ENCODE measurements at places on chromosomes 12 and 14.

GRCh38 chr12:6767353-6768319 lies 1.5 kb downstream of the PTMS start:
- DNase-seq, result no peak
- peaks cover 83% of the 10 kb centered on the region for H3K4me1 ChIP-seq
- H3K36me3 ChIP-seq, result peaks cover 20% of the 10 kb centered on the region
- peak overlapping the region; percentile 63 for H3K4me3 ChIP-seq
- H3K27me3 ChIP-seq, result no peaks in the 10 kb centered on the region

DNA sequence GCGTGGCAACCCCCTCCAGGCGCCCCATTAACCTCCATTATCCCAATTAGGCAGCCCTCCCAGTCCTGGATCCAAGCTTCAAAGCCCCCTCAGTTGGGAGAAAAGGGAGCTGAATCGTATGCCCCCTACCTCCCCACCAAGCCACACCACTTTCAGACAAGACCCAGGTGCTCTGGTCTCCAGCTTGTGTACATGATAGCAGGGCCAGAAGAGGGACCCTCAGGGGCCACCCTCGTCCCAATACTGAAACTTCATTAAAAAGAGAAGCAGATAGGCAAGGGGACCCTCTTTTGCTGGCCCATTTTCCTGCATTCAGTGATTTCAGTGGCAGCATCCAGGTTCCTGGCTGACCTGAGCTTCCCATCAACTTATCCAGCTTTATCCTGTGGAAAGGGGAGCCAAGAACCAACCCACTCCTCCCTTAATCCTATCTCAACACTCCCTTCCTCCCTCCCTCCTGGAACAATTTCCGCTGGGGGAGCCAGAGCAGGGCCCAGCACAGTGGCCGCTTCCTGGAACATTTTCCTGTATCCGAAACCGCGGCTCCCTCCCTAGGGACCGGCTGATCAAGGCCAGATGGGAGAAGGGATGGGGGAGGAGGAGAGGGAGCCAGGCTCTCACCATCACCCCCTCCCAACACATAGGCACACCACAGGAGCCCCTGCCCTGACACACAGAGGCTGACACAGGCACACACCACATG lies 9.5 kb upstream of the SP7 start:
- DNase-seq, result no peak
- H3K4me3 ChIP-seq, result peak overlapping the region; percentile 60
- H3K27ac ChIP-seq, result peak overlapping the region; percentile 93
- no peaks in the 10 kb centered on the region for H3K36me3 ChIP-seq

DNA sequence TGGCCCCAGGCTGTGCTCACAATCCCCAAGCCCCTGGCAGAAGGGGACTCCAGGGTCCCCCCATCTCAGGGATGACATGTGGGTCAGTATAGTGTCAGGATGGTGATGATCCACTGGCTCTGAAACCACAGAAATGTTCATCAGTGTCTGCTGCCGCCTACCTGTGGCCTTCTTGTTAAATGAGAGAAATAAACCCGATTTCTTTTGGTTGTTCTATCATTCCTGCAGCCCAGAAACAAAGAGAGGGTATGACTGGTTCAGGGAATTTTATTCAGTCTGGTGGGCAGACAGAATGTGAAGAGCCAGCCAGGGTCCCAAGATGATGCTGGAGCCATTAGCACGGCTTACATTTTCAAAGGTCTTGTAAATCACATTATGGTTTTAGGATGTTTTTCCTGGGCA lies 86.6 kb downstream of the CRADD start:
- no peak overlapping the region for H3K4me3 ChIP-seq
- H3K27me3 ChIP-seq, result no peaks in the 10 kb centered on the region
- DNase-seq, result no peak
- peaks cover 45% of the 10 kb centered on the region for H3K4me1 ChIP-seq
- no peak overlapping the region for H3K27ac ChIP-seq
- no peaks in the 10 kb centered on the region for H3K36me3 ChIP-seq

GRCh38 chr14:36243183-36243582 lies 66.7 kb upstream of the PTCSC3 start:
- H3K4me1 ChIP-seq, result no peaks in the 10 kb centered on the region
- no peak for DNase-seq
- no peak overlapping the region for H3K4me3 ChIP-seq
- peaks cover 15% of the 10 kb centered on the region for H3K27me3 ChIP-seq

DNA sequence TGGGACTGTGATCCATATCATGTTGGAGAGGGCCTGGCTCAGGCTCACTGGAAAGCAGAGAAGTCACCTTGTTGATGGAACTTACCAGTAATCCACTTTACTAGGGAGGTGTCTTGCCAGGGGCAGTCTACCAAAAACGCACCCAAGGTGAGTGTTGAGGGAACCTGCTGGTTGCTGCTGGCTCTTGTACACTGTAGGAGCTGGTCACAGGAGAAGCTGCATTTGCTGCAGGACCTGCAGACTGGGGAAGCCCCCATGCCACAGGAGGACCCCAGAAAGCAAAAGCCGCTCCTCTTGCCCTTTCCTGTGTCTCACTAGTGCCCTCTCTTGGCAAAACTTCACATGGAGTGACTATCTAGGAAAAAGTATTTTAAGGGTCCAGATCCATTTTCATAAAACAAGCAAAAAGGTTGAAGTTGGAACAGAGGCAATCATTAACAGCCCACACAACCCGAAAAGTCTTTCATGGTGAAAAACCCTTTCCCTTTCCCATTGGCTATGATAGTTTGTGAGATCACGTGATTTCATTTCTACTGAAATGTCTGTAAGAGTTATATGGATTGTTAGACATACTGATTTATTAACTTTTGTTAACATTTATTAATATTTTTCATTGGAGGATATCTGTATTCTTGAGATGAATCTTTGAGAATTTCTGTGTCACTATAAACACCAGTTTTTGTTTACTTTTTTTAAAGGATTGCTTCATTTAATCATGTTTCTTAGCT lies 59.2 kb downstream of the RASSF8 start:
- no peak overlapping the region for H3K4me3 ChIP-seq
- no peak overlapping the region for H3K27ac ChIP-seq
- no peaks in the 10 kb centered on the region for H3K27me3 ChIP-seq
- H3K4me1 ChIP-seq, result peaks cover 28% of the 10 kb centered on the region

- H3K4me1 ChIP-seq, result peaks cover 36% of the 10 kb centered on the region
- peaks cover 44% of the 10 kb centered on the region for H3K27me3 ChIP-seq
Observed at GRCh38 chr12:132620113-132620898, 1.7 kb downstream of the P2RX2 start.

DNA sequence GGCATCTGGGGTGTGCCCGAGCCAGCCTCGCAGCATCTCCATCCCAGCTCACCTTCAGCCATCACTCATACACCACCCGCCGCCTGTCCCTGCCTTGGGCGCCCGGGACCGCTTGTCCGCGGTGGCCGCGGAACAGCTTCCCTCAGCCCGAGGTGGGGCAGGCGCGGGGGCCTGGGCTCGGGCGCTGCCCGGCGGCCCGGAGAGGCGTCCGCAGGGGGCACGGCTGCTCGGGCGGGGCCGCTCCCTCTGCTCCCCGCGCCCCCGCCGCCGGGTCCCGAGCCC lies 430 bp downstream of the SLC41A2 start:
- peak overlapping the region; percentile 89 for H3K4me3 ChIP-seq
- no peaks in the 10 kb centered on the region for H3K27me3 ChIP-seq
- peak overlapping the region; percentile 86 for H3K27ac ChIP-seq
- H3K36me3 ChIP-seq, result no peaks in the 10 kb centered on the region
- peaks cover 23% of the 10 kb centered on the region for H3K4me1 ChIP-seq
- DNase-seq, result no peak

- H3K27ac ChIP-seq, result no peak overlapping the region
- H3K4me3 ChIP-seq, result no peak overlapping the region
- no peak for DNase-seq
- H3K36me3 ChIP-seq, result peaks cover 30% of the 10 kb centered on the region
- no peaks in the 10 kb centered on the region for H3K27me3 ChIP-seq
- H3K4me1 ChIP-seq, result no peaks in the 10 kb centered on the region
Observed at GRCh38 chr12:110658878-110659277, 30.0 kb downstream of the HVCN1 start.

All from esophagus muscularis mucosa (tissue), 4 donors.